ENCODE measurements at places on chromosomes 1 and 21.
A peak's percentile ranks its signal among the peaks of the same experiment; 100 is the strongest.

DNA sequence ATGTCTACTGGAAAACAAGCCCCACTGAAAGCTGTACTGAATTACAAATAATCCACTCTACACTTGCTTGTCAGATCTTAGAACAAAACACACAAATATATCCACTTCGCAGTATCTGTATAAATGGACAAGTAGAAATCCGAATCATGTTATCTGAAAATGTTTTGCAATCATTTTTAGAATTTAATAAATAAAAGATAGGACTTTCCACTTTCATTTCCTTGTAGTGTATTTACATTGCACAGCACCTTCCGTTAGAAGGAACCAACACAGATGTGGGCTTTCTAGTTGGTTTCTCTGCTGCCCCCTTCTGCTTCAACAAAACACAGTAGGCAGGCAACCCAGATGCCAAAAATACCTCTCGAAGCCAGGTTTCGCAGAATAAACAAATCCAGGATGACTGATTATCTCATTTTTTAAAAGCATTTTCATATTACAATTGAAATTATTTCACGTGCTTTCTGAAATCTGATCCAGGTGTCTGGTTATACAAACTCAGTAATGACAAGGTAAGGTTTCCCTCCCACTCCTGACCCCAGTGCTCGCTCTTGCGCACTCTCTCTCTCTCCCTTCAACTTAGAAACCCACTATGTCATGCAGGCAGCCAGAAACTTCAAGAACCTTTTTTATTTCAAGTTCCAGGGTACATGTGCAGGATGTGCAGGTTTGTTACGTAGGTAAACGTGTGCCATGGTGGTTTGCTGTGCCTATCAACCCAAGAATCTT, 389.9 kb downstream of the SMYD3 start:
- DNase-seq, result no peak

DNA sequence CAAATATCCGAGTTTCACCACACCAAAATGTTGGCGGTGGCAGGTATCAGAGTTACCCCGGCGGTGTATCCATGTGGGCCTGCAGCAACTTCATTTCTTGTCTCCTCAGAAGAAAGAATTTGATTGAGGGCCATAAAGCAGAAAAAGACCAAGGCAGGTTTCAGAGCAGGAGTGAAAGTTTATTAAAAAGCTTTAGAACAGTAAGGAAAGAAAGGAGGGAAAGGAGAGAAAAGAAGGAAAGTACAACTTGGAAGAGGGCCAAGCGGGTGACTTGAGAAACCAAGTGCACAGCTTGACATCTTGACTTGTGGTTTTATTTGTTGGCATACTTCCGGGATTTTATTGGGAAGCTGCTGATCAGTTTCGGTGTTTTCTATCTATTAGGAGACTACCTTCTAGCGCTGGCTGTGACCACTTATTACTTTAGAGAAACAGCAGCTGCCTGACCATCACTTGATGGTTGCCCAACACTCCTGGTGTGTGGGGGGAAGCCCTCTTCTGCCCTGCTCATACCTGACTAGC, 75.5 kb upstream of the RAB3GAP2 start:
- no peak for DNase-seq

DNA sequence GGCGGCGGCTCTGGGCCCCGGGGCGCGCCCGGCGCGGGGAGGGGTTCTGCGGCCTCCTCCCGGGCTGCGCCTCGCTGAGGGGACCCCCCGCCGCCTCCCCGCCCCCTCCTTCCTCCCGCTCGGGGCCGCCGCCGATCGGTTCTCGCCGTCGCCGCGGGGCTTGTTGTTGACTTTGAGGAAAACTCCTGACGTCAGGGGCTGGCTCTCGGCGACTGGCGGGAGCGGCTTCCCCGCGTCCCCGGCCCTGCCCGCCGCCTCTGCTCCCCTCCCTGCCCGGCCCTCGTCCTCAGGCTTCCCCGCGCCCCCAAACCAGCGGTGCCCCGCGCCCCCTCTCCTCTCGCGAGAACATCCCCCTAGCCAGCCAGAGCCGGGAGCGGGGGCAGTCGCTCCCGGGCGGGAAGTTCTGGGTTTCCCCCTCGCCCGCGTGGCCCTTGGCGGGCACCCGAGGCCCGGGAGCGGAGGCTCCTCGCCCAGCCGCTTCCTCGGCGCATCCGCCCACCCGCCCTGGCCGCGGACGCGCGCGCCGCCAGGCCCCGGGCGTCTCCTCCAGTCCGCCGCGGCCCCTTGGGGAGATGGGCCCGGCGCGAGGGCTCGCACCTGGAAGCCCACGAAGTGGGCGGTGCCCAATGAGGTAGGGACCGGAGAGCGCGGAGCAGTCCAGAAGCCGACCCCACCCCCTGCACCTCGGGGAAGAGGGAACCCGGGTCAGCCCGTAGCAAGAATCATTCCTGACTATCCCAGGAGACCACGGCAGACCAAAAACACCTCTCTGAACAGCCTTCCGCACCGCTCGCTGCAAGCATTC, 611 bp upstream of the AKT3 start:
- DNase-seq, result peak; percentile 65

- DNase-seq, result no peak
Measured at GRCh38 chr1:232274236-232274855, 355.6 kb downstream of the SIPA1L2 start.

GRCh38 chr1:6960291-6960811, 175.1 kb downstream of the CAMTA1 start:
- no peak for DNase-seq

- DNase-seq, result no peak
Measured at GRCh38 chr1:69263921-69264391, 303.8 kb upstream of the LRRC7 start.

- no peak for DNase-seq
Measured at GRCh38 chr1:11318982-11319381, 46.0 kb downstream of the UBIAD1 start.

DNA sequence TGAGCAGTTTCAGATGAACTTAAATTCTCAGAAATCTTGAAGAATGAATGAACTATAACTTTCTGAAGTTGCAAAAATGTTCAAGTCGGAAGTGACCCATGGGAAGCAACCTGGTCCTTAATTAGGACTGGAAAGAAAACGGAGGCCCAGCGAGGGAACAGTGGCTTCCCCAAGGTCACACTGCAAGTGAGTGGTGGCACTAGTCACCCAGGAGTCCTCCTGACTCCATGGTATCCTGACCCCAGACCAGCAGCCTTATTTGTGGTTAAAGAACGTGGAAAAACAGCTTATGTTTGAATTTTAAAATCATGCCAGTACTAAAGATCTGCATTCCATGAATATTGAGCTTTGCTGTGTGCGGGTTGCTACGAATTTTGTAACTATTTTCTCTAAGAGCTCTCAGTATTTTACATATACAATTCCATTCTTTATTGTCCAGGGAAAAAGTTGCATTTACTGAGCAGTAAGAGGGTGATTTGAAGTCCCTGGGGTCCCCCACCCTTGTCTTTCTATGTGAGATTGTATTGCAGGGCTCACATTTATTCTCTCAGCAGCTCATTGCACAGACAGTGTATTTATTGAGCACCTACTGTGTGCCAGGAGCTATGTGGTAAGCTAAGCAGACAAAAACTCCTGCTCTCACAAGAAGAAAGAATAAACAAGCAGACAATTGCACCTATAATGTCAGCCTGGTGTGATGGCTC, 61.6 kb upstream of the ATP5PO start:
- DNase-seq, result no peak

DNA sequence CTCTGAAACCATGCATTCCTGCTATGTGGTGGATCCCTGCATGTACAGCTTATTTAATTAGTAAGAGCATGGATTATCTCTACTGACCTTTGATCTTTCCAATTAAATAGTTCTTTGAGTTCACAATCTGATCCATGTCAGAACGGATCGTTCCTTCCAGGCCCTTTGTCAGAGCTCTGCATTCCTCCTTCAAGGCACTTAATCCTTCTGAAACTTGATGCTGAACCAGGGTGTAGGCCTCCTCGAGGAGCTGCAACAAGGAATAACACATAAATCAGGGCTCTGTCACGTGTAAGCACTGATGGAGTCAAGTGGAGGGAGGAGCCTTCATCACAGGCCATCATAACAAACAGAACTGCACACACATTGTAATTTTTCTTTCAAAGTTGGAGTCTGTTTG, 68.4 kb upstream of the EDEM3 start:
- DNase-seq, result no peak

DNA sequence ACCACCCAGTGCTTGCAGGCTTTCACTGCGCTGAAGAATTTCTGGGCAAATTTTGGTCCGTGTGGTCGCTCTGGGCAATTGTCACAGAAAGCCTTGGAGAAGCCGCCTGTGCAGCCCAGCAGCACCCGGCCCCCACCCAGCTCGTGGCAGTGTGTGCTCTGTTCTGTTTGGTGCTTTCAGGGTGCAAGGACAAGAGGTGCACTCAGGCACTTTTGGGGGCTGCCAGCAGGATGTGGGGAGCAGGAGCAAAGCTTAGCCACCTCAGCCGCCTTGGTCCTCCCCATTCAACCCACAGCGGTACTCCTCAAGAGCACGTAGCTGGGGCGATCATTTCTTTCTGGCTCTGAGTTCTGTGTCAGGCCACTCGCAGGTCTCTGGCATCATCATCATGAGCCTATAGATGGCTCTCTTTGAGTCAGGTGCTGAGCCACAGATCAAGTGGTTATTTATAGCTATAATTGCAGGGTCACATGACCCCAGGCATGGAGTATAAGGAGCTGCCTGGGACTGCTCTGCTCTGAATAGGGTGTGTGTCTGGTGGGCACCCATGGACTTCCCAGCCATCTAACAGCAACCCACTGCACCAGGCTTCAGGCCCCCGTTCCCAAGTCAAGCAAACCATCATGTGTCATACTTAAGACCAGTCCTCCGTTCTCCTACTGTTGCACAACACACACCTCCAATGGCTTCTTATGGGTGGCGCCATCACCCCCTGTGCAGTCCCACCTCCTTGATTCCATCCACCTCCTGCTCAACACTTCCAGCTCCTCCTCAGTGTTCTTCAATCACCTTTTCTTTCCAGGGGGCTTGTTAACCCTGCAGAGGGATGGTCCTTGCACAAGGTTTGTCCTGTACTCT, 18.1 kb upstream of the TENT5C start:
- no peak for DNase-seq

DNA sequence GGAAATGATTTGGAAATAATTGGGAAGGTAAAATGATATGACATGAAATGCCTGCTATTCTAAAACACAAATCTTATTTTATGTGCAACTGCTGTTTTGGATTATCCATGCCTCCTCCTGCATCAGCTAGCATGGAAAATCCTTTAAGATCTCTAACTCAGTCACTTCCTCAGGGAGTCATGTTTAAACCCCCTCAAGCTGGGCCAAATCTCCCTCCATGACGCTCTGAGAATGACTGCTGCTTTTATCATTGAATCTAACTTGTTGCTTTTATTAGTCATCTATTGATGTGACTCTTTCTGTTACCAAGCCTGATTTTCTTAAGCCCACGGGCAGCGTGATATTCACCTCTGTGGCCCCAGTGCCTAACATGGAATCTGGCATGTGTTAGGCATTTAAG, 324.8 kb downstream of the DISC1 start:
- DNase-seq, result no peak

DNA sequence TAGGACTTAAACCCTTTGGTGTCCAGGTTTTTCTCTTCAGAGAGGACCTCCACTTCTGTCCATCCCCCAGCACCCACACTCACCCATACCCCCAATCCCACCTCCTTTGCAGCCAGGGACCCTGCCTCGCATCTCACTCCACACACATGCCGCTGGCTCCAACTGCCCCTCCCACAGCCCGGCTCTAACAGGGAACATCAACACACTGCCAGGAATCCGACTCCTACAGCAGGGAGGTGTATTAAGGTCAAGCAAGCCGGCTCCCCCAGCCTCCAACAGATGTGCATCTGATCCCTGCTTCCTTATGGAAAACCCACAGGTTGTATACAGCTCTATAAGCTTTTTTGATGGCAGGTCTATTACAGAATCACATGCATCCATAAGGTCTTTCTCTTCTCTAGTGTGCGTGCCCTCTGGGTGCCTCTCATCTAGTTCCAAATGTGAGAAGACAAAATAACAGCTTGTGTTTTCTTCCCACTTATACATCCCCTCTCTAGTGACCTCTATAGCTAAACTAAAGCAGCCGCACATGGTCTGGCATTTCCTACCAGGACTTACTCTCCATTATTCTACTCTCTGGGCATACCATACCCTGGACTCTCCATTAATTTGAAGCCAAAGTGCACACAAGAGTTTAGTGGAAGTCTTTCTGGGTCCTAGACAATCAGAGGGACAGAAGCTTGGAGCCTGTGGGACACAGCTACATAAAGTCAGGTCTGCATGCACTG, 16.3 kb downstream of the PIK3C2B start:
- no peak for DNase-seq

DNA sequence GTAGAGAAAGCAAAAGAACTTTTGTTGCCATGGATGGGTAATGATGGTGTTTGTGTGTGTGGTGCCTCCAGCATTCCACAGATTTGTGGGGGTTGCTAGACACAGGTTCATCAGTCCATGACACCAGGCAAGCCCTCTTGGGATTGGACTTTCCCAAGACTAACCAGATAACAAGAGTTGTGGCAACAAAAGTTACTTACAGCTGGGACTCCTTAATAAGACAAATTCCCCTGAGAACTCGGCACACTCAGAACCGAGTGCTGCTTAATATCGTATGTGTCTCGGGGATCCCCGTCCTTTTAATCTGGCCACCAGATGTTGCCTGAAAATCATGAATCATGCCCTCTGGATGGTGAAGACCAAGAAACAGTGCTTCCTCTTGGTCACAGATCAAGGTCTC, 193.3 kb downstream of the AJAP1 start:
- DNase-seq, result no peak

GRCh38 chr21:46304955-46305354, 18.7 kb downstream of the C21orf58 start:
- DNase-seq, result no peak

DNA sequence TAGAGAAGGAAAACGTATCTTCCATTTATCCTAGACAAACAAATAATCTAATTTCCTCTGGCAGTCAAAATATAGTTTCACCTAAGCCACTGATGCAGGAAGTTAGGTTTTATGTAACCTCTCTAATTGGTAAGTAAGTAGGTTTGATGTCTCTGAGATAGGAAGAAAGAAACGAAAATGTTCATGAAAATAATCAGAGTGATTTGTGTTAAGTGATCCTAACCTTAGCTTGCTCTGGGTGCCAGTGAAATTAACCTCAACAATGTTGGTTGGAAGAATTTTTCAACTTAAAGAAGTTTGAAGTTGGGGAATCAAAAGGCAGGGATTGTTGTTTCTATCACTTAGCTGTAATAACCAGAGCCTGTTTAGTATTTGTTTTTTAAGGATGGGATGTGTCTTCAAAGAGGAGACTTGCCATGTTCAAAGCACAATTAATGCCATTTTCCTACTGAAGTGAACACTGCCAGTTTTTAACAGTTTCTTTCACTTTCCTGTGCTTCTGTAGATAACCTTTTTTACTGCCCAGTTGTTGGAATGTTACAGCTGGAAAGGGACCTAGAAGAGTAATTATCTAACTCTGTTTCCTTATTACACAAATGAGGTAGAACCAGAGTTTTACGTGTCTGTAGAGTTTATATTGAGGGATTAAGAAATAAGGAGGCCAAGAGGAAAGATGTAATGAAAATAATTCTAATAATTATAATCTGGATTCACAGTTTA, 18.4 kb downstream of the HIPK1 start:
- no peak for DNase-seq

- DNase-seq, result no peak
Measured at GRCh38 chr21:31201548-31201947, 142.5 kb downstream of the TIAM1 start.
